Skeletal muscle cell (primary cell): ENCODE measurements at places on chromosomes 13 and 19.

DNA sequence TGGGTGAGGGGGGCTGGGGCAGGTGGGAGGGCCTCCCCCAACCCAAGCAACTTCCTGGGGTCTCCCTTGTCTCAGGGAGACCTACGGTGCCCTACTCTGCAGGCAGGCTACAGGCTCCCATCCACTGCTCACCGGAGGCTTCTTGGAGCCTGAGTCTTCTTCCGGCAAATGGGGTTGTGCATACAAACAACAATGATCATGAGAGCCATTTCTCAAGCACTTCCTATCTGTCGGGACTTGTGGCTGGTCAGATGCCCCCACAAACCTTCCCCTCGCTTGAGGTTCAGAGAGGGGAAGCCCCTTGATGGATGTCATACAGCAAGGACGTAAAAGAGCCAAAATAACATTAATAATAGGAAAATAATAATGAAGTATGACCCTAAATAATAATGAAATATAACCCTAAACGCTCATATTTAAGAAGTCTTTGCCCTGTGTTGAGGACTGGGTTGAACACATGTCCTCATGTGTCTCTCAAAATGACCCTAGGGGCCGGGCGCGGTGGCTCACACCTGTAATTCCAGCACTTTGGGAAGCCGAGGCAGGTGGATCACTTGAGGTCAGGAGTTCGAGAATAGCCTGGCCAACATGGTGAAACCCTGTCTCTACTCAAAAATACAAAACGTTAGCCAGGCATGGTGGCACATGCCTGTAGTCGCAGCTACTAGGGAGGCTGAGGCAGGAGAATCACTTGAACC, 727 bp downstream of the CD37 start:
- DNase-seq = no peak

- no peak for DNase-seq
Measured at GRCh38 chr19:10861103-10861651, 10.2 kb upstream of the CARM1 start.

GRCh38 chr19:43880483-43880882, 53.4 kb downstream of the ZNF283 start:
- DNase-seq = no peak

- DNase-seq = no peak
Measured at GRCh38 chr19:37593996-37594303, 642 bp downstream of the ZNF571 start.

DNA sequence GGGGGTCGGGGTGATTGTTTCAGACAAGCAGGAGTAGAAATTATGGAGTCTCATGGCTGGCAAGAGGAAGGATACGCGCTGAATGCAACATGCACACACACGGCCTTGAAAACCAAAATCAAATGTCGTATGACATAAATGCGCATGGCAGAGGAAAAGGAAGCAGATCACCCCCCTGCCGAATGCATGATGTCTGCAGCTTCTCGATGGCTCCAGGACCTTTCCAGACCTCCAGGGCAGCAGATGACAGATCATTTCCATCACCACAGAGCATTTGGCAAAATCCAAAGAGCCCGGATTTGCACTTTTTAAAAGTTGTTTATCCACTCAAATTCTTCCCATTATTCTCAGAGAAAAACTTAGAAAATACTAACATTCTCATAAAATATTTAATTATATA, 211.7 kb downstream of the NHLRC3 start:
- no peak for DNase-seq

GRCh38 chr13:77563111-77563510, 27.6 kb downstream of the SCEL start:
- peak; percentile 10 for DNase-seq

DNA sequence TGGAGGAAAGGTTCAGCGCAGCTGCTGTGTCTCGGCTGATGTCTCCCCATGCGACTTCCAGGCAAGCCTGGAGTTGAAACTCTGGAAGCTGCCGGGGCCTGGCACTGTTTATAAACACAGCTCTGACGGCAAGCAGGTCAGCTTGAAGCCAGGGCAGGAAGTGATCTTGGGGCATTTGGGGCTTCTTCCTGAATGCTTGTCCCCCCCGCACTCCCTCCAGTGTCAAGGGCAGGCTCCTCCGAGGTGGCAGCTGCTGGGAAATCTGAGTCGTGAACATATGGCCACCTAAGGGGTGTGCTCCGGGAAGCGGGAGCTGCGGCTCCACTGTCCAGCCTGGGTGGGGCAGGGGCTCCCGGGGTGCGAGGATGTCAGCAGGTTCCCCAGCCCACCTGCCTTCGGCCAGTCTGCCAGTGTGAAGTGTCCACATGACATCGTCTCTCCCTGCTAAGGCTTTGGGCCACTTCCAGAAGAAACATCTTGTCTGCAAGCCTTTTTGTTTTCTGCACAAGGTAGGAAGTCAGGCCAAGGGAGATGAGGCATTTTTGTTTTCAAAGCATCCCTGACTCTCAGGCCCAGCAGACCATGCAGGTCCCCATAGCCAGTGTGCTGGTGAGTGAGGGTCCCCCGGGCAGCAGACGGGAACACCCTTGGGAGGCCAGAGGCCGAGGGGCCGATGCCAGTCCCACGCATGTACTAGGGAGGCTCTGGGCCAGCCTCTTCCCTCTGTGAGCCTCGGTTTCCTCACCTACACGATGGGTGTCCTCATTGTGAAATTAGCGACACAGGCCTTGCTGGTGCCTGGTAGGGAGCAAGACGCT, 2.7 kb downstream of the PIAS4 start:
- DNase-seq = no peak

DNA sequence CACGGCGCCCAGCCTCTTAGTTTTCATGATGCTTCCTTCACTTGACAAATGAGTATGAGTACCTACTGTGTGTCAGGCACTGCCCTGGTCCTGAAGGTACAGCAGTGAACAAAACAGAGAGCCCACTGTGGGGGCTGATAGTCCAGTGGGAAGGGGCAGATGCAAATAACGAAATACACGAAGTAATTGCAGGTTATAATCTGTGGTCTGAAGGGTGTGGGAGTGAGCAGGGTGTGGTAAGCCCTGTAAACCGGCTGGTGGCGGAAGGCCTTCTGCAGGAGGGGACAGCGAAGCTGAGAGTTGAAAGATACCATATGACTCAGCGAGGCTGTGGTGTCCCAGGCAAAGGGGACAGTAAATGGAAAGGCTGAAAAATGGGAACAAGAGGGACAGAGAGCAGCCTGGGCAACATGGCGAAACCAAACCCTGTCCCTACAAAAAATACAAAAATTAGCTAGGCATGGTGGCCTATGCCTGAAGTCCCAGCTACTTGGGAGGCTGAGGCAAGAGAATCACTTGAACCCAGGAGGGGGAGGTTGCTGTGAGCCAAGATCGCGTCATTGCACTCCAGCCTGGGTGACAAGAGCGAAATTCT, 60.5 kb downstream of the MAP4K1 start:
- DNase-seq = no peak

GRCh38 chr13:23796551-23796950, 92.6 kb downstream of the MIPEP start:
- DNase-seq = peak; percentile 49

DNA sequence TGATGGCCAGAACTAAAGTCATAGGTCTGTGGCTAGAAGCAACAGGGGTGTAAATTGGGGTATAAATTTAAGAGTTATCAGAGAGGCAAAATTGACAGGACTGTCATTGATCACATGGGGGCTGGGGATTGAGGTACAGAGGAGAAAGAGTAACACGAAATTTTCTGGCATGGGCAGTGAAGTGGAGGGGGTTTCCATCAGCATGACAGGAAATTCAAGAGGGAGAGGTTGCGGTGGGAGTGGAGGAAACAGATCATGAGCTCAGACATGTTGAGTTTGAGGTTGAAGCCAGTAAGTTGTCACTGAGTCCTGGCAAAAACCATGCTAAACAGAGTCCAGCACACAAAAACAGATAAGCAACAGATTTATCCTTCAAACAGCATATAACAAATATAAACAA, 192.1 kb upstream of the TSC22D1 start:
- no peak for DNase-seq

- no peak for DNase-seq
Measured at GRCh38 chr19:55284405-55285058, 735 bp downstream of the BRSK1 start.

- no peak for DNase-seq
Measured at GRCh38 chr13:28819735-28820098, 422 bp upstream of the MTUS2 start.

DNA sequence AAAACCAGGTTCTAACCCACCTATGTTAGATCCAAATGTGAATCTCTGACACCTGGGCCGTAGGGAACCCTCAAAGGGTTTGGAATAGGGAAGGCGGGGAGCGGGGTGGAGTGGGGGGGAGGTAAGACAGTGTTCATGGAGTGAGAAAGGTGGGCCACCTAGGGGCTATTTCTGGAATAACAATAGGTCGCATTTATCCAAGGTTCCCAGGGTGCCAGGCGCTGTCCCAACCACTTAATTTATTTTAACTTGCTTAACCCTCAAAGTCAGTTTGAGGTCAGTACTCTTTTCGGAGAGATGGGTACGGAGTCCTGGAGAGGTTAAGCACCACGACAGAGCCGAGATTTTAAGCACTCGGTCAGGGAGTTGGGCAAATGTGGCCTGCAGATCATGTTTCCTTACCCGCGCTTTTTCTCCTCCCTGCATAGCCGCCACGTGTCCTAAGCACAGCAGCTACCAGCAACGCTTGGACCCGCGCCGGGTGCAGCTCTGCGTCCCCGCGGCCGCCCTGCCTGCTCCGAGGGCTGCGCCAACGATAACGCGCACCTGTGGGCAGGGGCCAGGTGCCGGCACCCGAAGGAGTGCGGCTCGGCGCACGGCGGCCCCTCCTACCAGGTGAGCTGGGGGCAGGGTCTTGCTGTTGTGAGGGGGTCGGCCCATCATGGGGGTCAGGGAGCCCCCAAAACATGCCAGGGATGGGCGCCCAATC, 25.0 kb upstream of the FXYD3 start:
- no peak for DNase-seq

DNA sequence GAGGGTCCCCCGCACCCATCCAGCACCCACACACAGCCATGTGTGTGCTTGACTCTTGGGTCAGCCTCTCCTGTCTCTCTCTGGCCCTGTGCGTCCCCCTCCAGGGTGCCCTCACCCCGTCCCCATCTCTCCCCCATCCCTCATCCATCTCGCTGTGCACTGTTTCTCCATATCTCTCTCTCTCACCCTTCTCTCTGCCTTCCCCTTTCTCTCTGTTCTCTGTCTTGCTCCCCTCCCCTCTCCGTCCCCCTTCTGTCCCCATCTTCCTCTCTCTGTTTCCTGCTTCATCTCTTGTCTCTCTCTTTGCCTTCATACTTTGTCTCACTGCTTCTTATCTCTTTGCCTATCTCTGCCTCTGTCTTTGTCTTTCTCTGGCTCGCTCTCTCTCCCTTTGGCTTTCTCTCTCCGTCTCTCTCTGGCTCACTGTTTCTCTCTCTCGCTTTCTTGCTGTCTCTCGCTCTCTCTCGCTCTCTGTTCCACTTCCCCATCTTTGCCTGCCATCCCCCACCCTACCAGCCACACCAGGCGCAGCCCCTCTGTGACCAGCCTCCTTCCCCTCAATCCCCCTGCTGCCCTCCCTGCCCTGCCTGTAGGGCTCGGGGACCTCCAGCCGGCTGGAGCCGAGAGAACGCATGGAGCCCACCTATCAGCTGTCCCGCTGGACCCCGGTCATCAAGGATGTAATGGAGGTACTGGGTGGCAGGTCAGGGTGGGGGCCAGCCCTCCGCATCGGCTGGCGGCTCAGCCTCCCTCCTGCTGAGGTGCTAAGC, 8.9 kb downstream of the STXBP2 start:
- no peak for DNase-seq

GRCh38 chr13:98677398-98677797, 75.1 kb downstream of the SLC15A1 start:
- no peak for DNase-seq

DNA sequence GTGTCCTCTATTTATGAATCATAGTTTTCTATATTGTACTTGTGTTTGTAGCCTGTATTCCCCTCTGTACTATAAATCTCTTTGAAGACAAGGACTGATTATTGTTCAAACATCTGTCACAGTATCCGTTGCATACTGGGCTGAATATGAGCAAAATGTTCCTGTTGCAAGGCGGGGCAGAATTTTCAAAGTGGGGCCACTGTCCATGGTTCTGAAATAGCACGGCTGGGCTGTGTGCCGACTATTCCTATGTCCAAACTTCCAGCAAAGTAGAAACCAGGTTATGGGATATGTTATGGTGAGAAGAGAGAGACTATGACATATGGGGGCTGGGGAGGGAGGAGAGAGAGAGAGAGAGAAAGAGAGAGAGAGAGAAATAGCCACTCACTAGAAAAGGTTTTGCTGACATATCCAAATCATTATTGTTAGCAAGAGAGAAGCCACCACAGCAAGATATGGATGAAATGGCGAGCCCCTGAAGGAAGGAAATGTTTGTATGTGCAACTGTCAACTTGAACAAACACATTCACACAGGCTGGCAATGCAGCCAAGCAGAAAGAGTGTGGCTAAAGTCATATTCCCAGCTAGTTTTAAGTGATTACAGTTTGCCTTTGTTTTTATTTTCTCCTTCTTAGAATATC, 107.0 kb upstream of the GPR12 start:
- no peak for DNase-seq

DNA sequence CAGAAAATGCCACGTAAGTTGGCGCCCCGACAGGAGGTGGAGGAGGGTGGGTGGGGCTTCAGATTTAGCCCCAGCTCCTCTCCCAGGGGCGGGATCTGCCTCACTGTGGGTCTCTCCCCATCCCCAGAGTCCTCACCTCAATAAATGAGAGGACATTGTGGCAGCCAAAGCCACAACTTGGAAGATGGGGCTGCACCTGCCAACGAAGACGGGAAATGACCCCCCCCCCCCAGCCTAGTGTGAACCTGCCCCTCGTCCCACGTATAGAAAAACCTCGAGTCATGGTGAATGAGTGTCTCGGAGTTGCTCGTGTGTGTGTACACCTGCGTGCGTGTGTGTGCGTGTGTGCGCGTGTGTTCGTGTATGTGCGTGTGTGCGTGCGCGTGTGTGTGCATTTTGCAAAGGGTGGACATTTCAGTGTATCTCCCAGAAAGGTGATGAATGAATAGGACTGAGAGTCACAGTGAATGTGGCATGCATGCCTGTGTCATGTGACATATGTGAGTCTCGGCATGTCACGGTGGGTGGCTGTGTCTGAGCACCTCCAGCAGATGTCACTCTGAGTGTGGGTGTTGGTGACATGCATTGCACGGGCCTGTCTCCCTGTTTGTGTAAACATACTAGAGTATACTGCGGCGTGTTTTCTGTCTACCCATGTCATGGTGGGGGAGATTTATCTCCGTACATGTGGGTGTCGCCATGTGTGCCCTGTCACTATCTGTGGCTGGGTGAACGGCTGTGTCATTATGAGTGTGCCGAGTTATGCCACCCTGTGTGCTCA, 1.5 kb upstream of the TRAPPC5 start:
- no peak for DNase-seq

GRCh38 chr13:33870046-33870668, 52.2 kb downstream of the RFC3 start:
- DNase-seq = no peak
